ENCODE measurements at places on chromosomes 11 and 22.

DNA sequence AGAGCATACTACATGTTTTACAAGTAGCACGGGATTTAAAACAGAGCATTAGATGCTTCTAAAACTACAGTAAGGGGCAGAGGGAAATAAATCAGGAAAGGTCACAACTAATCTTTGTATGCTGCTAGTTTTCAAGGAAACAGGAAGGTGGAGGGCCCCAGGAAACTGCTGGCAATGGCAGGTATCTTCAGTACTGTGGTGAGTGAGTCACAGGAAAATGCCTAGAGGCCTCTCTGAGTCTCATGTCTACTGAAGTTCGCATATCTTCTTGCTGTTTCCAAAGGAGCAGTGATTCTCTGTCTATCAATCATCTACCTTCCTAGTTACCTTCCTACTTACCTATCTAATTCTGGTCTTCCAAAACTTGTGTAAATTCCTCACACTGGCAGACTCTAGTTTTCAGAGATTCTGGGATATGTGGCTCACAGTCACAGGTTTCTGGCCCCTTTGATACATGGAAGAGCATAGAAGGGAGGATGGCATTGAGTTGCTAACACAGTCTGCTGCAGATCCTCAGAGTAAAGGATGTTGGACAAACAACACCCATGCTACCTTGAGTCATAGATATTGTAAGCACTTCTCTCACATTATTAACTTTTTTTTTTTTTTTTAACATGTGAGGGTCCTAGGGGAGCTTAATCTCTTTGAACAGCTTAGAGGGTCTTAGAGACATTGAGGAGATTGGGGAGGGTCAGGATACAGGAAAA is 58.8 kb upstream of the SYN3 start:
- no peak for DNase-seq

GRCh38 chr11:58731819-58732218 is at the start of gene GLYAT:
Gene GLYAT, minus strand, starts transcription at chr11:58731943. Its CDS starts 7,447 bp downstream, at chr11:58724496.
- no peak for DNase-seq

DNA sequence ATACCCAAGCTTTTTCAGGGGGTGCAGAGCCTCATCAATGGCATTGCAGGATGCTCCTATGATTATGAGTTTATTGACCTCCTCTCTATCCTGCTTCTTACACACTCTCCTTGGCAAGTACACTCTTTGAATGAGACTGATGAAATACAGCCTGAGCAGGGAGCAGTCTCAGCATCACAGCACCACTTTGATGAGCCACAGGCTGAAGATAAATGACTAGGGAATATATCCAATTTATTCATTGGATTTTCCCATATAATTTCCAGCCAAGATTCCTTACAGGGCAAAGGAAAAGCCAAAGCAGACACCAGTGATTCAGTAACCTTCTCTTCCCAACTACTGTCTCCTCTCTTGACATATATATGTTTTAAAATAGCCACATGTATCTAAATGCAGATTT is 79.2 kb downstream of the CASP12 start:
- DNase-seq = no peak

- no peak for DNase-seq
Measured at GRCh38 chr22:24580276-24580675, 12.6 kb downstream of the LRRC75B start.

DNA sequence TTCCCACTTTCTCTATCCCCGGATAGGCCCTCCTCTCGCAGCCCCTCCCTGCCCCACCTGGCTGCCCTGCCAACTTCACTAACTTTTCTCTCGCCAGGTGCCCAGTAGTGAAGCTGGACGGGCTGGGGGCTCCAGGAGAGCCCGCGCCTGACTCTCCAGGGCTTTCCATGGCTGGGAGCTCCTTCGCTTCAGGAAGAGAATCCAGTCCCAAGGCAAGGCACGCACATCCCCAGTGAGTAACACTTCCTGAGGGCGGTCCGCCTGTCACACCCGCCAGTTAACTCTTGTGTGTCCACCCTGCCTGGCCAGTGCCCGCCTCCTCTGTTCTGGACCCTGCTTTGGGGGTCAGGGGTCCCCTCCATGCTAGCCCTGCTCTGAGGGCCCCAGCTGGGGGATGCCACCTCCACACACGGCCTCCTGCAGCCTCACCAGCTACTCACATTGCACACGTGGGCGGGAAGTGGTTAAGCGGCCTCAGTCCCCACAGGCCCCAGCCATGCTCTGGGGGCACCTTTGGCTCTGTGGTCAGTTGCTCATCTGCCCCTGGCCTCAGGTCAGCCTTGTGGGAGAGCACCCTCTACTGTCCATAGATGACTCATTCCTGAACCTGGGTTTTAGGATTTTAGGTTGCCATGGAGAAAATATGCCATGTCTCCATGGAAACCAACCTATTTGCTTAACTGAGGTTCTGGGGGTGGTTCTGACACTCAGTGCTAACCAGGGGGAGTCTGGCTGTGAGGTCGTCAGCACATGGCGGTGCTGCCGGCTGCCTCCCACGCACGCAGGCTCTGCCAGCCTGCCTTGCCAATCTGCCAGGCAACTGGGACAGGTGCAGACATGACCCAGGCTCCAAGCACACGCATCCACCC is at the start of gene RIN1:
RIN1 (minus strand) TSS at position 201 of the 869 bp plus-strand sequence; CDS start at position 169, 32 bp downstream.
- DNase-seq = no peak
